ENCODE measurements at places on chromosomes 1 and 21.
A peak's percentile ranks its signal among the peaks of the same experiment; 100 is the strongest.

DNA sequence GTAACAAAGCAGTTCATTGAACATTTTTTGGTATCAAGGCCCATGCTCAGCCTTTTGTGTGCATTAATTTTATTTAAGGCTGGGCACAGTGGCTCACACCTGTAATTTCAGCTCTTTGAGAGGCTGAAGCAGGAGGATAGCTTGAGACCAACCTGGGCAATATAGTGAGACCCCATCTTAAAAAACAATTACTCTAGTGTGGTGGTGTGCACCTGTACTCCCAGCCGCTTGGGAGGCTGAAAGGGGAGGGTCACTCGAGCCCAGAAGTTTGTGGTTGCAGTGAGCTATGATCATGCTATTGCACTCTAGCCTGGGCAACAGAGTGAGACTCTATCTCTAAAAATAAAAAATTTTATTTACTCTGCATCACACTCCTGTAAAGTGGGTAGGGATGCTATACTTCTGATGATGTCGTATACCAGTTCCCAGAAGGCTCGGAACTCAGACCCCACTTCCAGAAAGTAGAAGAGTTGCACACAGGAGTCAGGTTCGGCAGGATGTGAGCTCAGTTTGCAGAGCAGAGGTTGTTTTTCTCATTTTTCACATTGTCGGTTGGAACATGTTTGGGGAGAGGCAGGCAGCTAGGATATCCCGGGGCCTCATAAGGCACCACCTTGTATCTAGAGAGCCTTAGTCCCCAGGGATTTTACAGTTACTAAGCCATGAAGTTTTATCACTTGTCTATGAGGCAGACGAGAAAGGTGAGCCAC lies 144.6 kb downstream of the GALNT2 start:
- DNase-seq = no peak

- no peak for DNase-seq
These were observed 6.2 kb downstream of the CCDC17 start for GRCh38 chr1:45617618-45618017.

- peak; percentile 25 for DNase-seq
These were observed 103.2 kb upstream of the DYNLT5 start for GRCh38 chr1:66648901-66649595.

GRCh38 chr1:20072771-20073170 lies 2.8 kb downstream of the PLA2G5 start:
- no peak for DNase-seq

DNA sequence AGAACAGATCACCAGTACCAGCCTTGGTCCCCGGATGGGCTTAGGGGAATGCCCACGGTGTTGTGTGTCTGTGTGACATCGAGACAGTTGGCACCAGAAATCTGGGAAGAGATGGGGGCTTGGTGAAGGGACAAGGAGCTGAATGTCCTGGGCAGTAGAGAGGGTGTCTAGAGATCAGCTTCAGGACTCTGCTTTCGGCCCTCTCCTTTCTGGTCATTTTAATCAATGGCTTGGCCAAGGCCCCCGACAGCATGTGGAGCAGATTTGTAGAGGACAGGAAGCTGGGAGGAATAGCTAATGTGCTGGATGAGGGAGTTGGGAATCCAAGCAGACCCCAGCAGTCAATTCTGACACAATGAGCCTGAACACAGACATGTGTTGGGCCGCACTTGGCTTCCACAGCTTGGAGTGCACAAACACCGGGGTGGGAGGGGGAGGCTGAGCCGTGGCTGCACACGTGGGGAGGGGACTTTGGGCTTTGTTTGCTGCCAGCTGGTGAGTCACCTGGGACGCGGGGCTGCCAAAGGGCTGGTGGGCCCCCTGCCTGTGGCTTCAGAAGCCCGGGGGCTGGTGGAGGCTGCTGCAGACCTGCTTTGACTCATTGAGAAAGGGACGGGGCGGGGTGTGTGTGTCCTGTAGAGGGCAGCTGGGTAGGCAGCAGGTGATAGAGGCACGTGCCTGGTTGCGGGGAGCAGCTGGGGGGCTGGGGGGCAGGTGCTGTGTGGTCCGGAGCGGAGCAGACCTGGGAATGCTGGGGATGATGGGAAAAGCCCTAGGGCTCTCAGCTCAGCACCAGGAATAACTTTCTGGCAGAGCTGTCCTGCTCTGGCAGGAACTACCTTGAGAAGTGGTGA lies 20.9 kb downstream of the SLC1A7 start:
- no peak for DNase-seq

DNA sequence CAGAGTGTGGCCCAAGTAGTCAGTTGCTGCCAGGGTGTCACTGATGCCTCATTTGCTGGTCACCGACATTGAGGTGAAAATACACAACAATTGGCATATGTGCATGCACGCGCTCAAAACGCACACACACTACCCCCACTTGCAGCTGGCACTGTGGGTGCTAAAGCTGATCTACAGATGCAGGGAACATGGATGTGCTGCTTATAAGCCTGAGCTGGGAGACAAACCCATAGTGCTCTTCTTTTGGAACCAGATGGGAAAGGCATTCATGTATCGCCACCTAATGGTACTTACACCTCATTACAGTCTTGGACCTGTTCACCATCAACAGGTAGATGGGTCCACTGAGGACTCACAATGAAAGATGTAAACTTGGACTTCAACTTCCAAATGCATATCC lies 70.3 kb upstream of the CAMK1G start:
- peak; percentile 42 for DNase-seq

GRCh38 chr1:150536836-150537731 lies 12.1 kb upstream of the ADAMTSL4 start:
- DNase-seq = no peak

DNA sequence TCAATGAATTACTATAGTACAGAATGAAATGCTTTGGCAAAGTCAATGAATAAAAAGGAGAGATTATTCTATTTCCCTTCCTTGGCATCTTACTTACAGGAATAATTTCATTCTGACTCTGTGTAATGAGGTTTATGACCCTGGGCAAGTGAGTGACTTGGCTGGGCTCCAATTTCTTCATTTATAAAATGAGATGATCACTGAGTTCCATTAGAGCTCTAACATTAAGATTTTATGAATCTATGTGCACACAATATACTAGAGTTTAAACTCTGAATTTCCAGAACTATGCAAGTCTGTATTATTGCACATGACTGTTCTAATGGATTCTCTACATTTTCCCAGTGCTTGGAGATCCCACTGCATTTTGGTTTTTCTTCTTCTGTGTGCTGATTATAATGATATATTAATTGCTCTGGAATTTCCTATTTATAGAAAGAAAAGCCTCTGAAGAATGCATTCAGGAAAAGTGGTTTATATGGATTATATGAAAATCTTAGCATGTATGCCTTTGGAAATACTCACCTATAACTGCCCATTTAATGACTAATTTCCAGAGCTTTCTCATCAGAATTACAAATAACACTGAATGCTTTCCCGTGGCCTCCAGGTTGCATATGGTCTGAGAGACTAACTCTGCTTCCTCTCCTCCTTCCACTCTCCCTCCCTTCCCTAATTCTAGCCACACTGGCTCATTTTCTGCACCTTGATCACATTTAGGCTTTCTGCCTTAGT lies 97.4 kb upstream of the CHRM3 start:
- DNase-seq = no peak

GRCh38 chr1:62637392-62638105 lies 40.2 kb downstream of the ANGPTL3 start:
- DNase-seq = no peak

DNA sequence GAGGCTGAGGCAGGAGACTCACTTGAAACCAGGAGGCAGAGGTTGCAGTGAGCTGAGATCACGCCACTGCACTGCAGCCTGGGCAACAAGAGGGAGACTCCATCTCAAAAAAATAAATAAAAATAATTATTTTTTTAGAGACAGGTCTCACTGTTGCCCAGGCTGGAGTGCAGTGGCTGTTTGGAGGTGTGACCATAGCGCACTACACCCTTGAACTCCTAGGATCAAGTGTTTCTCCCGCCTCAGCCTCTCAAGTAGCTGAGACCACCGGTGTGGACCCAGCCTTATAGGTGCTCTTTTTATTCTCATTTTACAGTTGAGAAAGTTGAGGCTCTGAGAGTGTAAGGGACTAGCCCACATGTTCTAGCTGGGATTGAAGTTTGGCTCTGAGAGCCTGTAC lies 15.6 kb upstream of the GRHL3 start:
- DNase-seq = no peak

- no peak for DNase-seq
These were observed 38.3 kb downstream of the GJA5 start for GRCh38 chr1:147722124-147722523.

DNA sequence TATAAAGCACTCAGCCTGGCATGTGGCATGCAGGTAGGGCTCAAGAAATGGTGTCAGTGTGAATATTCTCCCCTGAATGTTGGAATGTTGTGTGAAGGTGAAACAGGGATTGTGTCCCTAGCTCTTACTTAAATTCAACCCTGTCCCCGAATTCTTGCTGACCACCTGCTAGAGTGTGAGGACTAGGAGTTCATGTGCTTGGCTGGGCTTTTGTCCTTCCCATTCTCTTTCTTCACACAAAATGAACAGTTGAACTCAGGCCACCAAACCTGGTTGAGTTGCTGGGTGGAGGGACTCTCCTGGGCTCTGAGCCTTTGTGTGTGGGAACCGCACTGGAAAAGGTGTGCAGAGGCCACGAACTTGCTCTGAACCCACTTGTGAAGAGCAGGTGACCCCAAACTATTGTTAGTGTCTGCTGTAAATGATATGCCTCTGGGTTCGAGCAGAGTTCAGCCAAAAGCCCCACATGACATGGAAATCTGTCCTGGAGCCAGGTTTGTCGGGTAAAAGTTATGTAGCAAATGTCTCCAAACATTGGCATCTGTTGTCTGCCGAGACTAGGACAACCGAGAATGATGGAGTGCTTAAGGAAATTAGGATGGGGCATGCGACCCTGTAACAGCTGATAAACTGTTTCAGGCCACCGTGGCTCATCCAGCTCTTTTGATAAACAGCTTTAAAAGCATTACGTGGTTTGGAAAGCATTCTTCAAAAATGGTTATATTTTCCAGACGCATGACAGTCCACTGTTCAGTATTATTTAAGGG lies 144.2 kb downstream of the DHRS3 start:
- DNase-seq = no peak

DNA sequence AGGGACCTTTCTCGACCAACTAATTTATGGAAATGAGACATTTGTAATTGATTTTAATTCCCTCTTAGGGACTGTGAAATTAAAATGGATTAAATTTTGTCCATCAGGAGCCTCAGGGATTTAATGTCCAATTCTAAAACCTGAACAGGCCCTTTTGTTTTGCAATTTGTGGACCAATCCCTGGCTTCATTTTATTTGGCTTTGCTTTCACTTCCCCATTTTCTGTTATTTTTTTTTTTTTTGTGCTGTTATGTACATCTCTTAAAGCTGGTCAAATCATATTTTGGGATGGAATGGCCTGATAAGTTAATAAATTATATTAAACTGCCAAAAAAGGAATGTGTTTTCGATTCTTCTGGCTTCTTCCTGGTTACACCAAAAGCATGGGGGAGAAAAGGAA lies 28.9 kb downstream of the ZSCAN20 start:
- DNase-seq = no peak

- no peak for DNase-seq
These were observed 90.4 kb downstream of the INTS7 start for GRCh38 chr1:211944733-211945500.

GRCh38 chr1:111332190-111332589 lies 41.5 kb downstream of the CHIA start:
- no peak for DNase-seq

GRCh38 chr1:155678027-155678426 lies 10.5 kb downstream of the YY1AP1 start:
- no peak for DNase-seq

- no peak for DNase-seq
These were observed 1690.5 kb downstream of the KCNT2 start for GRCh38 chr1:194917769-194918168.

- no peak for DNase-seq
These were observed 6.9 kb upstream of the SLC45A3 start for GRCh38 chr1:205687242-205687641.

- no peak for DNase-seq
These were observed 14.9 kb downstream of the PODN start for GRCh38 chr1:53076721-53077598.

DNA sequence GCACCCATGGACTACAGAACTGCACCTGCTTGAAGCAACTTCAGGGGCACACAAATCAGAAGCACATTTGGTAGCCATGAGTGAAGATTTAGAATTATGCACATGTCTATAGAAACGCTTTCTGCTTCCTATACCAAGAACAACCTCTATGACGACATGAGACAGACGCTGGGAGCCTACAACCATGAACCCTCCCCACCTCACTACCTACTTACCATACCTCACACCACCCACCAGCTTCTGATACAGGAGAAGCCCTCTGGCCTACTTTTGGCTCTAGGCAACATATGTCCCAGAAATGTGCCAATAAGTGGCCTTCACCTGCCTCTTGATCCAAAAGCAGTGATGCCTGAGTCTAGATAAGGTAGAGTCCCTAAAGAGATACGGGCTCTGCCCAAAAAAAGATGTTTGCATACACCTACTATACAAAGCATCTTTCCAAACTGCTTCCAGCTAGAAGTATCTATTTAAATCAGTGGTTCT lies 58.5 kb downstream of the SLC45A1 start:
- DNase-seq = no peak

GRCh38 chr1:114720492-114720891 lies 3.9 kb upstream of the NRAS start:
- DNase-seq = no peak

DNA sequence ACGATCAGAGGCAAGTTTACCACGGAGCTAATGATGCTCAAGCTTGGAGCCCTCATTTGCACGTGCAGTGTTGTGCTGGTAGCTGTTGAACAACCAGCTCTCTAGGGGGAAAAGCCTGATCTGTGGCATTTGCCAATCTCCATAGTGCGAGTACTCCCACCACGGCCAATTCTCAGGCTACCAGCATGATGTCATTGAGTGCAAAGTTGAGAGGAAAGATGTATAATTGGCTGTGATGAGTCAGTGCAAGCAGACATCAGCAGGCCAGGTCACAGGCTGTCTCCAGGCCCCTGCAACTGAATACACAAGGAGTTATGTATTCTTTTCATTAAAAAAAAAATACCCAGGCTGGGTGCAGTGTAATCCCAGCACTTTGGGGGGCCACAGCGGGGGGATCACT lies 233.1 kb upstream of the VAMP3 start:
- no peak for DNase-seq

- DNase-seq = no peak
These were observed 27.8 kb downstream of the FAM20B start for GRCh38 chr1:179053486-179053885.

GRCh38 chr1:48671578-48671977 lies 105.1 kb downstream of the BEND5 start:
- DNase-seq = no peak

DNA sequence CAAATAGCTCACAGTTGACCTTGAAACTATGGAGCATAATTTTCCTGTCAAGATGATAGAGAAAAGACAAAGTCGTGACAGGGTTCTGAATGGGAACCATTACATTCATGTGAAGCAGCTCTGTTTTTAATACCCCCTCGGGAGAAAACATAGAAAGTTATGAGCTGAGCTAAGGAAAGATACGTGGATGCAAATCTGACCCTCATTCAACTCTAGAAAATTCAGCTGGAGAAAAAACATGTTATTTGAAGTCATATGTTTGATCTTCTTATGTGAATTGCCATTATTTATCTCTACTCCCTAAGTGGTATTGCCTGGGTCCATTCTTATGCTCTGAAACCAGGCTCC lies 48.0 kb upstream of the LRRC52 start:
- no peak for DNase-seq

Measured in hematopoietic multipotent progenitor cell (in vitro differentiated cells).